ENCODE measurements at places on chromosomes 3 and 15.

- no peak for DNase-seq
Measured at GRCh38 chr3:11944052-11944673, 60.0 kb upstream of the SYN2 start.

DNA sequence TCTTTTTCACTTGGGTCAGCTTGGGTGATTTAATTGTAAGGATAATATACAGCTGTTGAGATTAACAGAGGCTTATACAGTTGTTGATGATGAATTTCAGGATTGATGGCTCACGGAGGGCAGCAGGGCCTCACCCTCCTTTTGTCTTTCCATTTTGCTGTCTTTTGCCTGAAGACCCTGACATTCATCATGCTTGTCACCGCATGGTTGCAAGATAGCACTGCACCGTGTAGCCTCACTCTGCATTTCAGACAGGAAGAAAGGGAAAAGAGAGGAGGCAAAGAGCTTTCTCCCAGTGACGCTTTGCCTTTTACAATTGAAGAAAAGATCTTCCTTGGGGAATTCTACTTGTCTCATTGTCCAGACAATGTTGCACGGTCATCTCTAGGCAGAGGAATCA, 115.1 kb downstream of the TPRG1 start:
- DNase-seq = no peak

DNA sequence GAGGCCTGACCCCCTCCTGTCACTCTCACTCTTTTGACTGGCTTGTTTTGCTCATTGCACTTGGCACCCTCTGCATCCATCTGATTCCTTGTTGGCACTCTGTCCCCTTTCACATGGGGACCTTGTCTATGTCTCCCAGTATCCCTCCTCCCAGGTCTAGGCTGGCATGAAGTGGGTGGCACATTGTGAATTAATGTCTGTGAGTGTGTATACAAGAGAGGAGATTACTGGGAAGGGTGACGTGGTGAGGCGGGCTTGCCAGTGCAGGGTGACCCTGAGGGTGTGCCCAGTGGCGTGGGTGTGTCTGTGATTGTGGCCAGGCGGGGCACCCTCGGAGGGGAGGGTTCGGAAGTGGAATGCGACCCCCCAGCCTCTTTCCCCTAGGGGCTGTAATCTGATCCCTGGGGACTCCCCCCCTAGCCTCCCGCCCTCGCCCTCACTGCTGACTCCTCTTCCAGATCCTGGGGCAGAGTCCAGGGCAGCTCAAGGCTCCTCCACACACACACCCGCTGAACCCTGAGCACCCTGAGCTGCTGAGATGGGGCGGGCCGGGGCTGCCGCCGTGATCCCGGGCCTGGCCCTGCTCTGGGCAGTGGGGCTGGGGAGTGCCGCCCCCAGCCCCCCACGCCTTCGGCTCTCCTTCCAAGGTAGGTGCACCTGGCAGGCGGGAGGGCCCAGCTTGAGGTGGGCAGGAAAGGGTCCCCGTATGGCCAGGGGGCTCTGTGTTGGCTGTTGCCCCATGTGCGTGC, at the start of gene SEMA3B:
TSS of gene SEMA3B (plus strand) at position 445 of the 749 bp plus-strand sequence. CDS start at position 539, 94 bp downstream.
- DNase-seq = no peak

DNA sequence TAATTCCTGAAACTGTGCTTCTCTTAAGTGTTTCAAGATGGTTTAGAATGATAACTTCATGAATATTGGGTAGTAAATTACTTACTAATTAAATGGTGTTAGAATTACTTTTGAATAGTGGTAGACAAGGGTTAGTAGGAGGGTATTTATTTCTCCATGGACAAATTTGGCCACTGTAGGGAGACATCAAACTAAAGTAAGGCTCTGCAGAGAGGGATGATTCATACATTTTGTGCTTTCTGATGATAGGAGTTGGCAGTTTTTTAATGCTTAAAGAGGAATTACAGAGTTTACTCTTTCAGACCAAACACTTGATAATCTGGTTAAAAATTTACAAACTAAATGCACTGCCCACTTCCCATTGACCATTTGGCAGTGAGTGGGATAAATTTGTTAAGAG, 127.6 kb downstream of the NAALADL2 start:
- DNase-seq = peak; percentile 42

DNA sequence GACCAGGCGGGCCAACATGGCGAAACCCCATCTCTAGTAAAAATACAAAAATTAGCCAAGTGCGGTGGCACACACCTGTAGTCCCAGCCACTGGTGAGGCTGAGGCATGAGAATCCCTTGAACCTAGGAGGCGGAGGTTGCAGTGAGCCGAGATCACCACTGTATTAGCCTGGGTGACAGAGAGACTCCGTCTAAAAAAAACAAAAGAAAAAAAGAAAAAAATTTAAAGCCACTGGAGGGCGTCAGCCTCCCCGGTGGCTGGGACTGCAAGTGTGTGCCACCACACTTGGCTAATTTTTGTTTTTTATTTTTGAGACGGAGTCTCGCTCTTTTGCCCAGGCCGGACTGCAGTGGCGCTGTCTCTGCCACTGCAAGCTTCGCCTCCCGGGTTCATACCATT, 7.9 kb downstream of the RTF1 start:
- no peak for DNase-seq

- no peak for DNase-seq
Measured at GRCh38 chr15:88543065-88543776, 3.3 kb downstream of the DET1 start.

- DNase-seq = peak; percentile 43
Measured at GRCh38 chr15:75669191-75669878, 21.6 kb downstream of the SNX33 start.

DNA sequence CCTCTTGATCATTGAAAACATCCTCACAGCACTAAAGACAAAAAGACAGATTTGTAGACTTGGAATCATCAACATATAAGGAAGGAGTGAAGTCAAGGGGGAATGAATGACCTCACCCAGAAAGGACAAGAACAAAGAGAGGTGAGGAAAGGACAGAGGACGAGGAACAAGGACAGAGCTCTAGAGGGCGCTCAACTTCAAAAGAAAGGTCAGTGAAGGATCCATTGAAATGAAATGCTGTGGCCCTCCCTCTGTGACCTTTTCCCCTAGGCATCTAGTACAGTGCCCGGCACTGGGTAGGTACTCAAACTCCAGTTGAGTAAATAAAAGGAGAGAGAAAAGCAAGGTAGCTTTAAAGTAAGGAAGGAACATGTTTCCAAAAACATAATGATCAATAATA, 2.6 kb downstream of the ATP8B4 start:
- DNase-seq = no peak

- no peak for DNase-seq
Measured at GRCh38 chr3:38611866-38612265, 37.6 kb downstream of the SCN5A start.

DNA sequence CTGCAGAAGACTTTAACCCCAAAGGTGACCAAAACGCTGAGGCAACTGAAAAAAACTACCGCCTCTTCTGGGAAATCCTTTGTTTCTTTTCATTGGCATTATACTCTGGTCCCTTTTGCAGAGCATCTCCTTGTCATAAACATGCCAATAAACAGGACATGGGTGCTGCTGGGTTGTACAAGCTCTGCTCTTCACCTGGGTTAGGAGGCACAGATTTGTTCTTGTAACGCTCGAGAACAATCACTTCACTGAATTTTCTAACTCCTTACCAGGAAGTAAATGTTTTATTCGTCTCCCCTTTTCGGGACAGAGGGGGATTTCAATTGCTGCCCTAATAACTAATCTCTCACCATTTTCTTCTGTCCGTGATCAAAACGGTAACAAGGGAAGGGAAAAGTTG, 1.3 kb downstream of the PLCH1 start:
- no peak for DNase-seq

- DNase-seq = no peak
Measured at GRCh38 chr3:122305818-122306621, 19.0 kb upstream of the CSTA start.

DNA sequence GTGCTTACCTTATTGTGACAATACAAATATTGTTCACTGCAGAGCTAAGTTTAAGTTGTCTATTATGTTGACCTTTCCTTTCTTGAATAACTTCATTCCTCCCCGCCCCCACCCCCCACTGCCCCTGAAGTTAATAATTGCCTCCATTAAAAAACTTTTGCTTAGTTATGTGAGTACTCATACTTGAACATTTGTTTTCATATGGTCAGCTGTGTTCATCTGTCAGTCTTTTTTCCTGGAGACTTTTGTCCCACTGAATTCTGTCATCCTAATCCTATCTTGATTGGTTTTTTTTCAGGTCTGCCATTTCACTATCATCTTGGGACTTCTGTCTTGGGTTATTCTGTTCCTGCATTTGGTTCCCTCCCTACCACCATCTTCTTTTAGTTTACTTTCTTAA, 8.5 kb downstream of the SLC25A36 start:
- DNase-seq = no peak

GRCh38 chr3:179541596-179541995, 21.1 kb upstream of the ACTL6A start:
- DNase-seq = no peak
